IMR-90 (cell line): ENCODE measurements at places on chromosomes 6 and 20.

DNA sequence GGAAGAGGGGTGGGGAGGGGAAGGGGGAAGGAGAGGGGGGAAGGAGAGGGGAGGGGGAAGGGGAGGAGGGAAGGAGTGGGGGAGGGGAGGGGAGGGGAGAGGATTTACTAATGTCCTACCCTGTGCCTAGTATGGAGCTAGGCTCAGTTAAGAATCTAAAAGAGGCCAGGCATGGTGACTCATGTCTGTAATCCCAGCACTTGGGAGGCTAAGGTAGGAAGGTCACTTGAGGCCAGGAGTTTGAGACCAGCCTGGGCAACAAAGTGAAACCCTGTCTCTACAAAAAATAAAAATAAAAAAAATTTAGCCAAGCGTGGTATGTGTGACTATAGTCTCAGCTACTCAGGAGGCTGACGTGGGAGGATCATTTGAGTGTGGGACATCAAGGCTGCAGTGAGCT is 13.0 kb downstream of the UBE2J1 start:
- DNase-seq: no peak

- no peak for DNase-seq
Measured at GRCh38 chr6:12071064-12071615, 59.0 kb downstream of the HIVEP1 start.

DNA sequence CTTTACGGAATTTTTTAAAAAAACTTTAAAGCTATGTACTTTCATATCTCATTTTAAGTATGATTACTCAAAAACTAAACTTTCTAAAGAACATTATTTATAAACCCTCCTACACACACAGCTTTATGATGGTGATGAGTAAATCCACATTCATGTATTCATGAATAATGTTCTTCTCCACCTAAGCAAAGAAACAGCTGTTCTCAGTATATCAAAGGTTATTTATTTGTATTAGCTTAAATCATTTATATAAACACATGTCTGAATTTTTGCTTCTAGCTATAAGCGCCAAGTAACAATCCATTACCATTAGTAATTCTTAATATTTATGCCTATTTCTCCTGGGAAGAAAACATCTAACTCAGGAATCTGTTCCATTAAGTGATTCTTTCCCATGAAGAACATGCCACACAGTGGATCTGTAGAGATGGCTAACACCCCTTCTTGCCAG is 63.3 kb downstream of the SMLR1 start:
- peak; percentile 96 for DNase-seq

DNA sequence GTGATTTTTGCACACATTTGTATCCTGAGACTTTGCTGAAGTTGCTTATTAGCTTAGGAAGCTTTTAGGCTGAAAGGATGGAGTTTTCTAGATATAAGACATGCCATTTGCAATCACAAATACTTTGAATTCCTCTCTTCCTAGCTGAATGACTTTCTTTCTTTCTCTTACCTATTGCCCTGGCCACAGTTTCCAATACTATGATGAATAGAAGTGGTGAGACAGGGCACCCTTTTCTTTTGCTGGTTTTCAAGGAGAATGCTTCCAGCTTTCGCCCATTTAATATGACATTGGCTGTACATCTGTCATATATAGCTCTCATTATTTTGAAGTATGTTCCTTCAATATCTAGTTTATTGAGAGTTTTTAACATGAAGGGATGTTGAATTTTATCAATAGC is 409.6 kb upstream of the EPHA7 start:
- DNase-seq: no peak

- DNase-seq: no peak
Measured at GRCh38 chr20:34938466-34939163, 17.0 kb downstream of the GSS start.

GRCh38 chr20:60327971-60328660 is 369.9 kb downstream of the CDH26 start:
- peak; percentile 7 for DNase-seq

DNA sequence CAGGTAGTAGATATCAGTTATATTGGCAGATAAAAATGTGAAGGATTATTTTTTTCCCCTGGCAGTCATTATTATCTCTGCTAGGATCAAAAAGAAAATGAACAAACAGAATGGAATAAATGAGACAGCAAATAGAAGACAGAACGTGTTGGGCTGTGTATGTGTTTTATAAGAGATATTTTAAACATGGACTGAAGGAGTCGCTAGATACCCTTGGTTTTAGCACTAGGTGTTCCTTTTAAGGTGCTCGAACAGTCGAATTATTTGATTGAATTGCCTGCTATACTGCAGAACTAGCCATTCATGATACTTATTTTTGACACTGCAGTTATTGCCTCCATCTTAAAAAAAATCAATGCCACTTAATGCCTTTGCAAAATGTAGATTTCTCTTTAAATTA is 3.7 kb downstream of the GRIK2 start:
- DNase-seq: peak; percentile 70

DNA sequence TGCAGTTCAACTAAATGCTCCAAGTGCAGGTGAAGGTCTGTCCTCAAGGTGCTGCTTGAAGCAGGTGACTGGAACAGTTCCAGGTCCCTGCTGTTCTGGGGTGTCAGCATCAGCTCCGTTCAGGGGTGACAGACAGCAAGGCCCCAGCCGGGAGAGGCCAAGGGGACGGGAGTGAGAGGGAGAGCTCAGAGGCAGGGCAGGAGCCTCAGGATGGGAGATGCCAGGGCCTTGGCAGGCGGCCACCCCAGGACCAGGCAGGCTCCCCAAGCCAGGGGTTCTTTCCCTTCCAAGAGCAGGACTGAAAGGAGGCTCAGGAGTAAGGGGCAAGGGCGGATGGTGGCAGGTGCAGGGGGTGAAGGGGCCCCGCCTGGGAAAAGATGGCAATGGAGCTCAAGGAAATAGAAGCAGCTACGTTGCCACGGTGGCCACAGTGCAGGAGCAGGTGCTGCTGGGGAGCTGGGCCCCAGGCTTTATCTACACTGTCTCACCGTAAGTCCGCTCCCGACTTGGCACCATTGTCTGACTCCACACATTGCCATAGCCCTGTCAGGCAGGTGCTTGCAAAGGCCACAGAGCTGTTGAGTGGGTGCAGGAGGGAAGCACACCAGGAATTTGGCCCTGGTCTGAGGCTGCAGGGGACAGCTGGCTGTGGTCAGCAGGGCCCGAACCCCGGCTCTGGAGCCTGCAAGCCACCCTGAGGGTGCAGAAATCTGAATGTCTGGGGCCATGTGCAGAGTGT is 43.1 kb downstream of the ERMARD start:
- no peak for DNase-seq

- no peak for DNase-seq
Measured at GRCh38 chr6:25558155-25558817, 93.7 kb upstream of the SCGN start.

GRCh38 chr20:53138454-53139262 is 166.5 kb downstream of the TSHZ2 start:
- no peak for DNase-seq

GRCh38 chr6:20952699-20953474 is 418.6 kb downstream of the CDKAL1 start:
- DNase-seq: peak; percentile 83

GRCh38 chr20:52311209-52311794 is 119.7 kb upstream of the ZFP64 start:
- no peak for DNase-seq

DNA sequence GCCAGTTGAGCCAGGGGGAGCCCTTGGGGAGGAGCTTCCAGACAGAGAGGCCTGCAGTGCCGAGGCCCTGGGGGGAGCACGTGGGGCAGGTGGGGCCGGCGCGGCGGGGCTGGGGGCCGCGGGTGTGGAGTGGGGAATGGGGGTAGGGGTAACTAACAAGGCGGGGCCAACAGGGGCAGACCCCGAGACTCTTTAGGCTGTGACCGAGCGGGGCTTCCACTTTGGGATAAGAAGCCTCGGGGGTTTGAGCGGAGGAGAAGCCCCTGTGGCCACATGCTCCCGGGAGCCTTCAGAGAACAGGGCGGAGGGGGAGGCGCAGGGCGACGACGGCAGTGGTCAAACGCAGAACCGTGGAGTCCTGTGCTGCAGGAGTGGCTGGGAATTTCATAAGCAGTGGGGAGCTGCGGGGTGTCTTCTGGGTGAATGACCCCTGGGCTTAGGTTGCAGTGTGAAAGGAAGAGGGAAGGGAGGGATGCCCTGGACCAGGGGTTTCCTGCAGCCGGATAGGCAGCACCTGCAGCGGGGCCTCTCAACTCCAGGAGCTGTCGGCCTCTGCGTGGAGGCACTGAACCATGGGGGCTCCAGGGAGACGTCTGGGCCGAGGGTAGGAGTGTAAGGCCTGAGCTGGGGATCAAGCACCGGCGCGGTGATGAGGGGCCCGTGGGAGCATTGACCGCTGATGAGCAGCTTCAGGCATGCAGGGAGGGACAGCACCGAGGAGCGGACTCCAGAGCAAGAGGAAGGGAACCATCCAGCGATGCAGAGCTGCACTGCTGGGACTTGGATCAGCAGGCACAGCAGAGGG is 121.0 kb downstream of the SYNDIG1 start:
- no peak for DNase-seq

GRCh38 chr20:8435285-8436035 is 303.4 kb downstream of the PLCB1 start:
- no peak for DNase-seq

DNA sequence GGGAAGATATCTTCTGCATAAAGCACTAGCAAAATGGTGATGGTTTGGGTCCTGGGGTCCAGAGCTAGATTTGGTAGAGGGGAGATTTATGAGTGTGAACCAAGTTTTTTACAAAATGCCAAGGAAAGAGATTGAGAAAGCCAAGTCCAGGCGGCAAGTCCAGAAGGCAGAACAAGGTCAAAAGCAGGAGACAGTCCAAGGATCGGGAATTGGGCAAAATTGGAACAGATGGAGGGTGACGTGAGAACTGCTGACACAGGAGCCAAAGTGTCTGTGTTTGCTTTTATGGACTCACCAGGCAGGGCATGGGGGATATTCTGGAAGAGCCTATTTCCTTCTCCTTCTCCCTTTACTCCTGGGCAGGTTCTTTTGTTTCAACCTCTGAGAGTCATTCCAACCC is 4.1 kb downstream of the NHLRC1 start:
- DNase-seq: no peak

DNA sequence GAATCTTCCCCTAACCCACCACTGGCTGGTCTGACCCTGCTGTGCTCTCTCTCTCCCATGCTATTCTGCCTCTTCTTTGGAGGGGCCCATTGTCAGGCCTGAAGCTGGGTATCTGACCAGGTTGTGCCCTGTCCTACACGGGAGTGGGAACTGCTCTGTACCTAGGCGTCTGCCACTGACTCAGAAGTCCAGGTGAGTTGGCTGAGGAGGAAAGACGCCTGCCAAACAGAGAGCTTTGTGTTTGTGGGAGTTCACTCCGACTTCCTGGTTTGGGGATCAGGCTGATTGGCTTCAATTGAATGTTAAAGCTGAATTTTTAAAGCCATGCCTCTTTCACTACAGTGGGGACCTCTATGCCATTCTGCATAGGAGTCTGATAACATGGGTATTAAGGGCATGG is 136.0 kb downstream of the CCDC170 start:
- DNase-seq: no peak

GRCh38 chr20:13344671-13345070 is 123.6 kb downstream of the ISM1 start:
- no peak for DNase-seq

DNA sequence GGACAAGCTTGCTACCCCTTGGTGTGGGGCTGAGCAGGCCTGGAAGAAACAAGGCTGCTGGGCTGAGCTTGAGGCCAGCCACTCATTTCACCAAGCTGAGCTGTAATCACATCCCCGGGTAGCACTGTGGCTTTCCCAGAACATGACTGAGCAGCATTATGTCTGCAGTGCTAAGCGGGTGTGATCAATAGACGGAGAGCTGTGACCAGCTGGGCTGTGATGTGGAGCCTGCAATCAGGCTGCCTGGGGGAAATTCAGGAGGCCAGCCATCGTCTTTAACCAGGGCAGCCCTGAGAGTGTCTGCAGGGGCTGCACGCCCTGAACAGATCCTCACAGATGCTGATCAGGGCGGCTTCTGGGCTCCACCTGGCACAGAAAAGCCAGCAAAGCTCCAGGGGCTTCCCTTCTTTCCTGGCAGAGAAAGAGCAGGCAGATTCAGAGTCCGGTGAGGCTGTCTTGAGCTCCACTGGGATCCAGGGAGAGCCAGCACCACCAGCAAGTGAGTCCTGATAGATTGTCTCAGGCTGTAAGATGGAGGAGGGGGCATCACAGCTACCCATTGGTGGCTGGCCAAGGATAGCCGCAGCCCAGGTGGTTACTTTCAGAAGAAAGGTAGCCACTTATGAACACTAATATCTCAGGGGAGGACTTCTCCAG is 165.9 kb downstream of the NRN1 start:
- no peak for DNase-seq

DNA sequence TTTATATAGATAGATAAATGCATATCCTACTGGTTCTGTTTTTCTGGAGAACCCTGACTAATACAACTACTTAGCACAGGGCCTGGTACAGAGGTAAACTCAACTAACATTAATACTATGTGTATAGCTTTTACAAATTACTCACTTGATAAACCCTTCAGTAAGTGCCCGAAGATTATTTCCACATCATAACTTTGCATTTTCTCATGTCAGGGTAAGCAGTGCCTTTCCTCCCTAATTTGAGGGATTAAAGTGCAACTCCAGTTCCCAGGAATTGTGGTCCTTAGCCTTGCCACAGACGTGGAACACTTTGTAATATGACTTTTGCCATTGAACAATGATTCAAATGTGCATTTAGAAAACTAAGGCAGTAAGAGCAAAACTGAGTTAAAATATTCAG is 147.5 kb upstream of the SMLR1 start:
- DNase-seq: no peak
